ENCODE measurements at places on chromosomes 4 and X.

DNA sequence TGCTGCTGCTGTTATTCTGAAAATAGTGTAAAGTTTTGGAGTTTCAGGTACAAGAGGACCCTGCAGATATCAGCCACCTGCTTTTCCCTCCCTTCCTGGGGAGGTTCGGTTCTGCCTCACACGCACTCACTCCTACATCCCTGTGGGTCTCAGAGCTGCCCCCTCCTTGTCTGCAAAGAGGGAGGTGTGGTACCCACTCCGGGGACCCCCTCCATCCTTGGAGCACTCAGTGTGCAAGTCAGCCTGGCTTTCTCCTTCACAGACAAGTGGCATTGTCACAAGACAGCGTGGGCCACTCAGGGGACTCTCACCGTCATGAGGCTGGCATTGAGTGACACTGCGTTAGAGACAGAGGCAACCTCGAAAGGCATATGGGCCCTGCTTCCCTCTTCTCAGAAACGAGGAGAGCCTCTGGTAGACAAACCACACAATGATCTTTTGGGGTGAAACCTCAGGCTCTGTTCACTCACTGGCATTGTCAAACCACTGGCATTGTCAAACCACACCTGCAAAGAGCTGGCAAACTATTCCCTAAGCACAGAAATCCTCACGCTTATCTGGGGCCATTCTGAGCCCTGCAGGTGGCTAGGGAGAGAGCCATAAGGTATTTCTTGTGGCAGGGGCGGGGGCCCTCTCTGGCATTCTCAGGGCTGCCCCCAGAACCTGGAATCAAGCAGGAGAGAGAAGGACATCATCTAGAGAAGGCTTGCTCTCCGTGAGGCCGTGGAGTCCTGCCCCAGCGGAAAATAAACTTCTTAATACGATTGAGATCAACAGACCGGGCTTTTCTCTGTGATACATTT is 285.0 kb downstream of the SHOX start:
- DNase-seq: no peak

GRCh38 chr4:121564840-121565375 is 131.9 kb downstream of the ANXA5 start:
- DNase-seq: no peak

- no peak for DNase-seq
These were observed 1928.2 kb upstream of the TENM3 start for GRCh38 chr4:180314972-180315371.

DNA sequence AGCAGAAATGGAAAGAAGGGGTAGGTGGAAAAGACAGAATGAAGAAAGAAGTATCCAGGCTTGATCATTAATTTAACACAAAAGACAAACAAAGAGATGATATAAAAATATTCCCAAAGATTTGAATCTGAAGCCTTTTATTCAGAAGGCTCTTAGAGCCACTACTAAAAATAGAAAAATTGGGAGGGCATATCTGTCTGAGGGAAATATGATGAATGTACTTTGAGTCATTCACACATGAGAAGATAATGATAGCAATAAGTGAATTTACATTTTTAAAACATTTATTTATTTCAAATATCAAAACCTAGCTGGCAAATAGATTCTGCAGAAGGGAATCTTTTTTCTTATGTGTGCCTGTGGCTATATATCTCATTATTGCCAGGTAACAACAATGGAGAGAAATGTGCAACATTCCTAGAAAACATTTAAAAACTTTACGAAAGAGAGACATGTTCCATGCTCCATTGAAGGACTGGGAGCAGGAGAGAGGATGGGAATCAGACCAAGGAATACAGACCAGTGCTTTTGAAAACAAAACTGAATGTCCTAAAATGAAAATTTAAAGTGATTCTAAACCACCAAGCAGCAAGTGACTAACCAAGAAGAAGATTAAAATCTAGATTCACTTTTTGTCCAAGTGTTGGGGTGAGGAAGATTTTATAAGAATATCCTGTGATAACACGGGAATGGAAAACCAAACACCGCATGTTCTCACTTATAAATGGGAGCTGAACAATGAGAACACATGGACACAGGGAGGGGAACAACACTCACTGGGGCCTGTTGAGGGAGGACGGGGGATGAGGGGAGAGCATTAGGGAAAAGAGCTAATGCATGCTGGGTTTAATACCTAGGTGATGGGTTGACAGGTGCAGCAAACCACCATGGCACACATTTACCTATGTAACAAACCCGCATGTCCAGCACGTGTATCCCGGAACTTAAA is 41.2 kb downstream of the ANXA5 start:
- DNase-seq: no peak

DNA sequence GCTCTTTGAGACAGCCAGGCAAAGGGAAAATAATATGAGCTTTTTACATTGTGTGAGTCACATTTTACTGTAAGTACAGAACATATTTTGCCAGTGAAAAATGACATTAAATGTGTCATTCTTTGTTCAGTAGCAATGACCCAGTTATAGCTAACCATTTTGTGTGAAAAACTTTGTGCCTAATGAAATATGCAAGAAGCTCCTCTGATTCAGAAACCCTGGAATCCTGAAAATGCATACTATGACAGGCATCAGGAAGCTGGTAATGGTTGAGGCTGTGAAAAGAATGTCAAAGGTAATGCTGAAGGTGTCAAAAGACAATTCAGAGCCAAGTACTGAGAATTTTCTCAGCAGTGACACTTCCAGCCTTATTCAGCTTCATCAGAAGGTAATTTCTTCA is 549.5 kb upstream of the SMIM31 start:
- DNase-seq: no peak

DNA sequence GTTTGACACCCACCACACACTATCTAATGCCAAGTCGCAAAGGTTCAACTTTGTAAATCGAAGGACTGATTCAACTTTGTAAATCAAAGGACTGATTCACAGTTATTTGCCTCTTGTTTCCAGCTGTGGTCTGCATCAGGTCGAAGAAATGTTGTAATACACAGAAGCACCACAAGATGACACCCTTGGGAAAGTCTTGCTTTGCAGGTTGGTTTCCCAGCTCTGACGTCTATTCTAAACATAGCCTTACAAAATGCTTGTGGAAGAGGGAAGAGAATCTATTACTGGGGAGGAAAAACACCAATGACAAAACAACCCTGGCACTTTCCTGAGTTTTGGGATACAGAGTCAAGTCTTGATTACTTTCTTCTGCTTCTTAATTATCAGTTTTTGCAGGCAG is 35.3 kb downstream of the SUPT20HL1 start:
- DNase-seq: peak; percentile 78

GRCh38 chrX:71941145-71941544 is 30.5 kb downstream of the NHSL2 start:
- no peak for DNase-seq

- DNase-seq: no peak
These were observed 27.2 kb upstream of the SMARCA5 start for GRCh38 chr4:143486314-143486713.

DNA sequence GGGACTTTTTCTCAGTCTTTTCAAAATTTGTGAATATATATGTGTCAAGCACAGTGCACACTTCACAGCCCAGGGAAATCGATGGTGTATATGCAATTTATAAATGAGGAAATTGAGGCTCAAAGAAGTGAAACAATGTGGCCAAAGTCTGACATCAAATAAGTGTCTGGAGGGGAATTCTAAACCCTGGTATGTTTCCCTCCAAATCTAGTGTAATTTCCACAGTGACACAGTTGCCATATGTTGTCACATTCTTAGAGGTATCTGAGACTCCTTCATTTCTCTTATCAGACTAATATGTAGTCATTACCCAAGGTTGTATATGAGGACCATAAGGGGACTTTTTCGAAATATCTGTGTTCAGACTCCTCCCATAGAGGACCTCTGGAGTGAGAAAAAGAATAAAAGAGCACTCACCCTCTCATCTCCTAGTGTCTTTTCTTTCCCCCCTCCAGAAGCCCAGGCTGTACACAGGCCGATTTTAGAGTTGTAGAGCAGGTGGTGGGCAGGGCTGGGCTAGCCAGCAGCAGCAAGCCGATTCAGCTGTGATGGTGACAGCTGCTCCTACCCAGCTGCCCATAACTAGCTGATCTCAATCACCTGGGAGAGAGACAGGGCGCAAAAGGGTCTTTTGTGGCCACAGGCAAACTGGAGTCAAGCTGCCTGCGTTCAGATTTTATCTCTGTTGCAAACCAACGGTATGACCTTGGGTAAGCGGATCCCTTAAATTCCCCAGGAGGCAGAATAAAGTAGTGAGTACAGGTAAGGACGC is 55.1 kb downstream of the CLCN5 start:
- no peak for DNase-seq

GRCh38 chr4:112726041-112726440 is 89.1 kb downstream of the LARP7 start:
- no peak for DNase-seq

DNA sequence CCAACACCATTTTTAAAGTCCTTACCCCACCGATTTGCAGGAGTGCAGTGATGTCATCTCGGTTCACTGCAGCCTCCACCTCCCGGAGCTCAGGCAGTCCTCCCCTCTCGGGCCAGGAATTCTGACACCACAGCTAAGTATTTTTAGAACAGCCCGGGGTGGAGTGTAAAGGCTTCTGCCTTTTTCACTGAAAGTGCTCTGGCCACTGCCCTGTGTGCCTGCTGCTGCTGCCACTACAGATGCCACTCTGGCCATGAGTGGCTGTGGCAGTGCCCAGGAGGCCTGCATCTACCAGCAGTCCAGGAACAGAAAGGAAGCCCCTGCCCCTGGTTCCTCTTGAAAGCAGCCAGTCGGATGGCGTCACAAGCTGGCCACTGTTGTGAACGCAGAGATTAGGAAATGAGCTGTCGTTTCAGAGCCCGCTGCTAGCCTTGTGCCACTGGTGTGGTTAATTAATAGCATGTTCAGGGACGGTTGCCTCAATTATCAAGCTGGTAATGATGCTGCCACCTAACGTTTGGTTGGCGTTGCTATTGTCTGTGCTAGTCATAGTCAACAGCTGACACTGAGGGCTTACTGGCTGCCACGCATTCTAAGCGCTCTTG is 23.6 kb upstream of the TBC1D14 start:
- no peak for DNase-seq

All from neural progenitor cell (in vitro differentiated cells).